ENCODE measurements at places on chromosomes 2 and 18.

DNA sequence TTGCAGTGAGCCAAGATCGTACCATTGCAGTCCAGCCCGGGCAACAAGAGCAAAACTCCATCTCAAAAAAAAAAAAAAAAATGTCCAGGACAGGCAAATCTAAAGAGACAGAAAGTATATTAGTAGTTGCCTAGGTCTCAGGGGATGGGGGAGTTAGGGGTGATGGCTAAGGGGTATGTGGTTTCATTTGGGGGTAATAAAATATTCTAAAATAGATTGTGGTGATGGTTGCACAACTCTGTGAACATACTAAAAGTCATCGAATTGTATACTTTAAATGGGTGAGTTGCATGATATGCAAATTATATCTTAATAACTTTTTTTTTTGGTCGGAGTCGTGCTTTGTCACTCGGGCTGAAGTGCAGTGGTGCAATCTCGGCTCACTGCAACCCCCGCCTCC lies 34.2 kb upstream of the ACTR2 start:
- no peak for DNase-seq

DNA sequence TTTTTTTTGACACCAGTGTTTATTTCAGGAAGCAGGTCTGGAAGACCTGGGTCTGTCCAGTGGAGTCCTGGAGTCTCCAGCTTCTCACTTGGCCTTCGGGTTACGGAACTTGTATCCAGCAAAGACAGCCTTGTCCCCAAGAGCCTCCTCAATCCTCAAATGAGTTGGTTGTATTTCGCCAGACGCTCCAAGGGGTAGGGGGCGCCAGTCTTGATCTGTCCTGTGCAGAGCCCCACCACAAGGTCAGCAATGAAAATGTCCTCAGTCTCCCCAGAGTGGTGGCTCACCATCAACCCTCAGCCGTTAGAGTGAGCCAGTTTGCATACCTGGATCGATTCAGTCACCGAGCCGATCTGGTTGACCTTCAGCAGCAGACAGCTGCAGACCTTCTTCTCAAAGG lies 21.9 kb downstream of the ASXL2 start:
- no peak for DNase-seq

DNA sequence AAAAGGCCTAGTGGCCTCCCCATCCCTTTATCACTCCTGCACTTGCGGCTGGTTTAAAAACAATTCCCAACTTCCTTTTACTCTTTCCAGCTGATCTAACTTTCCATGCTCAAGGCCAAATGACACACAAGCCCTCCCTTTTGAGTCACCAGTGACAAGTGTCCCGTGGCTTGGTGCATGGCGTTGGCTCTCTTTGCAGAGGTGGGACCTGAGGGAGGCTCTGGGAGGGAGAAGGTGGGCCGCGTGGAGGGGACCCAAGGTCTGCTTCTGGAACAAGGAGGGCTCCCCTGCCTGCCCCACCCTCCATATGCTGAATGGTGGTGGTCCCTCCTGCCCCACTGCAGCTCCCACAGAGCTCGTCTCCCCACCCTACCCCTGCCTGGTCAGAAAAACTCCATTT lies 30.8 kb upstream of the HPCAL1 start:
- no peak for DNase-seq

GRCh38 chr18:13538630-13539029 lies 187.7 kb downstream of the FAM210A start:
- no peak for DNase-seq

DNA sequence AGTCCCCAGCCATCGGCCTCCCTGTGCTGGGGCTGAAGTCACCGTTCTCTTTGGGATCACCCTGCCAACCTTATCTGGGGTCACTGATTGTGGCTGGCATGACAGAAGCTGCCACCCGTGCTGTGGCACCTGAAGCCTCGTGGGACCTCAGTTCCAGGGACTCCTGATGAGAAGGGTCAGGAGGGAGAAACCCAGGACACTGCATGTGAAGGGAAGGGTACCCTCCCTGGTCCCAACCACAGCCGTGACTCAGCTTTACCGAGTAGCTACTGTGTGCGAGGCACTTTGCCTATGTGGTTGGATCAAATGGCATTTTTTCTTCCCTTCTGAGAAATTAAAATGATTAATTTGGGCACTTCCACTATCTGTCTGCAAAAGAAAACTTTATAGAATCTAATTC lies 64.4 kb downstream of the SP110 start:
- DNase-seq, result no peak

DNA sequence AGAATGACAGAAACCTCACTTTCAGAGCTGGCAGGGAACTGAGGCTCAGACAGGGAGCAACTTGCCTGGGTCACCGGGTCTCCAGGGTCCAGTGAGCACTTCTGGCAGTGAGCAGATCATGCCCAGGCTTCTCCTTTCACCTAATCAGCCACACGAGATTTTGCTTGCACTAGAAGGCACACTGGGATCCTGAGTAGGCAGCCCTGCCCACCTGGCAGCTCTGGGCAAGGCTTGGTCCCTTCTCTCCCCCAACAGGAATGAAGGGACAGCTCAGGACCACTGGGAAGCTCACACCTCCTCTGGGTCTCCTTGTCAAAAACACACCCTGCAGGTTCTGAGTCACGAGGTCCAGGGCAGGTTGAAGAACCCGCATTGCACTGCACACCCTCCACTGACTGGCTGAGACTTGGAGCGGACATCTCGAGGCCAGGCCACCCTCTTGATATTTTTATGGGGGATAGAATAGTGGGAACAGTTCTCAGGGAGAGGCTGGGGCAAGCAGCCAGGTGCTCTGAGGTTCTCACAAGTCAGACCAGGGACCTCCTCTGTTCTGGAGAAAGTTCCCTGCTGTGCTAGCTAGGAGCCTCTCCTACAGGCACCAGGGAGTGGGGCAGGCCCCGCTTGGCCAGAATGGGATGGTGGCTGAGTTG lies 5.7 kb downstream of the MAL start:
- DNase-seq, result no peak

DNA sequence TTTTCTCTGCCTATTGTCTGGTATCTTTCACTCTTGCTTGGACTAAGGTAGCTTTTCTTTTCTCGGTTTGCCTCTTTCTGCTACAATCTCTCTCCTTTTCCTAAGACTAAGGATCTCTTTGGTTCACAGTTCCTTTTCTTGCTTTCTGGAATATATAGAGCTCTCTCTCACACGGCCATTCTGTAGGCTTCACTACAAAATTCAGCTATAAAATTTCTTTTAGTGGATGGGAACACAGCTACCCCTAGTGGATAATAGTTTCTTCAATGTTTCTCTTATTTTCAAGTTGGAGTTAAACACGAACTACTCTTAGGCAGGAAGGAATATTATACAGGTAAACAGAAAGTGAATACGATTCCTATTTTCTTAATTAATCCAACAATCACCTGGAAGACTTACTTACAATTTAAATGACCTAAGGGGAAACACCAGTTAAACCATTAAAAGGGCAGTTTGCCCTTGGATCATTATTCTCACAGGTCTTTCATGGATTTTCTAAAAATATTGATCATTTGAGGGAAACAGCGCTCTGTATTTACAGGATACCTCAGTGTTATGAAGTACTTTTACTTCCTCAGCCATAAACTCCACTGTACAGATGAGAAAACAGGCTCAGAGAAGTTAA lies 140.5 kb downstream of the LRP2 start:
- DNase-seq, result no peak

DNA sequence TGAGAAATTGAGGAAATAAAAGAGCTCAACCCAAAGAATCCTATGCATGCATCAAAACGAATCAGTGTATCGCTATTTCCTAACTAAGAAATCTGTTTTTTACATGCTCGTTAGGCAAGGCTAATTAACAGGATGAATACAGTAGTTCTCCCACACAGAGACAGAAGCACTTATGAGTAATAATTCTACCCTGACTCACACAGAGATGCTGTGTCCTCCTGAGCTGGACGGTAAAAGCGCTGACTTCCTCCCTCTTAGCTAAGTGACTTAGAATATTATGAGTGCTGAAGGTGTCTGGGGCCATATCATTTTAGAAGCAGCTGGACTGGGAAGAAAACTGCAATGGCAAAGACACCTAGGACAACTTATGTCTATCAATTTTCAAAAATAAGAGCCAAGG lies 18.5 kb downstream of the PLEKHM3 start:
- no peak for DNase-seq

DNA sequence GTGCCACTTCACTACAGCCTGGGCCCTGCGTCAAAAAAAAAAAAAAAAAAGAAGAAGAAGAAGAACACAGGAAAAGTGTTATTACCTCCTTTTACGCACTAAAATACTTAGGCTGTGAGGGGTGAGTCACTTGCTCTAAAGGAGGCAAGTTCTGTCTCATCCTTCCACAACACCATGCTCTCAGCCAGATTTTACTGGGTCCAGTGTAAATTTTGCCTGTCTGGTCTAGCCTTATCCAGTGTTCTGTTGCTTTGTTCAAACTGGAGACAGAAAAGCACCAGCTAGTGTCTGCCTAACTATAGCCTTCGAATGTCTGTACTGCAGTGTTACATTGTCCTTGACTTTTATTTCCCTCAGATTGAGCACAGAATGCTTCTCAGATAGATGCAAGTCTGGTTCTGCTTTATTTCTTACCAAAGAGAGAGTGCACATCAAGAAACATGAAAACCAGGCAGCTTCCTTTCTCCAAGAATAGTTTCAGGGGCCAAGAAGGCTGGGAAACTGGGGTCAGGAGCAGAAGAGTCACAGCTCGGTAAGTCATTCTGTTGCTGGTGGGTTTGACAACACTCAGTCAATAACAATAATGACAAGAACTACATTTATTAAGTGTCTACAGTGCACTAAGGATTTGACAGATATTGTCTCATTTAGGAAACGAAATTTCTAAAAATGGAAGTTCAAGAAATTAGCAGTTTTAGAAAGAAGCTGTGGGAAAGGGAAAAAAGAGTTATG lies 3.1 kb upstream of the MSGN1 start:
- DNase-seq, result no peak

DNA sequence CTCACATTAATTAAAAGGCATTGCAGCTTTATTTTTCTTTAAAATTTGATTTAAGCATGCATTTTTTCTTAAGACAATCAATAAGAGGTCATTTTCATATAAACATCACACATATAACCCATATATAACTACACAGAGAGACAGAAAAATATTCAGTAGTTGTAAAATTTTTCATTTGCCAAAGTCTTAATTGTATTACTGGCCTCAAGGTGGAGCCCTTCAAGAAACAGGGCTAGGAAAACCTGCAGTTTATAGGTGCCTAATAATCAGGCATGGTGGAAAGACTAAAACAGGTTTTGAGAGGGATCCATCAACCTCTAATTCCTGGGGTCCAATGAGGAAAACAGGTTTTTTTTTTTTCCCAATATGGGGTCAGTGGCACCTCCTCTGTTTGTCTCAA lies 71.3 kb upstream of the ZNF804A start:
- no peak for DNase-seq
